Stimulated activated naive CD8-positive, alpha-beta T cell treated with anti-CD3 and anti-CD28 coated beads, Interleukin-15, Interleukin-2, amounts not matched to agents 100 U/mL and 50 U/mL, for 24 hours (primary cell): ENCODE measurements at places on chromosomes 7 and 10.

DNA sequence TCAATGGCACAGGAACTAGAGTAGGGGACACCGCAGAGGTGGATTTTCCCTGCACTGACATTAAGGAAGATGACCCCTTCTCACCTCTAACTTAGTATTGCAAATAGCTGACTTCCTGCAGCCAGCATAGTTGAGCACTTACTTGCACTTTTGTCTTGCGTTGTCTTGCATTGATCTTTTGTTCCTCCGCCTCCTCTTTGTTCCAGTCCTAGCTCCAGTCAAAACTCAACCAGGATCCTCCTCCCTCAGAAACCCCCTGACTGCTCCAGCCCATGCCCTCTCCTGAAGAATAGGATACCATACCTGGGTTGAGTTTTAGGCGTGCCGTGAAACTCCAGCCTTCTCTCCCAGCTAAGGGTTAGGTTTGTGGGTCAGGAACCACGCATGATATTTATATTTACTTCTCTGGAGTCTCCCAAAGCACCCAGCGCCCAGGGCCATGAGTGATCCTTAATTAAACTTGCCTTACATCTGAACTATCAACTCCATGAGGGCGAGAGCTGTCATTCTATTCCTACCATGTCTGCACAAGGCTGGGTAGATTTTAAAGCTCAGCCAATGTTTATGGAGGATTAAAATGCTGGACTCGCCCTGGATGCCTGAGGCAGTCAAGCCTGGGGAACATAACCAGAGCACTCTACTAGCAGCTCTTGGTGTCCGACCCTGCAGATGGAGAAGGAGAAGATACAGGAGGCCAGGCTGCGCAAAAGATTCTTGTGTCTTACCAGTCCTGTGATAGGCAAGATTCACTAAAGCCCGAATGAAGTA lies 14.1 kb downstream of the ZNF467 start:
- DNase-seq = no peak

DNA sequence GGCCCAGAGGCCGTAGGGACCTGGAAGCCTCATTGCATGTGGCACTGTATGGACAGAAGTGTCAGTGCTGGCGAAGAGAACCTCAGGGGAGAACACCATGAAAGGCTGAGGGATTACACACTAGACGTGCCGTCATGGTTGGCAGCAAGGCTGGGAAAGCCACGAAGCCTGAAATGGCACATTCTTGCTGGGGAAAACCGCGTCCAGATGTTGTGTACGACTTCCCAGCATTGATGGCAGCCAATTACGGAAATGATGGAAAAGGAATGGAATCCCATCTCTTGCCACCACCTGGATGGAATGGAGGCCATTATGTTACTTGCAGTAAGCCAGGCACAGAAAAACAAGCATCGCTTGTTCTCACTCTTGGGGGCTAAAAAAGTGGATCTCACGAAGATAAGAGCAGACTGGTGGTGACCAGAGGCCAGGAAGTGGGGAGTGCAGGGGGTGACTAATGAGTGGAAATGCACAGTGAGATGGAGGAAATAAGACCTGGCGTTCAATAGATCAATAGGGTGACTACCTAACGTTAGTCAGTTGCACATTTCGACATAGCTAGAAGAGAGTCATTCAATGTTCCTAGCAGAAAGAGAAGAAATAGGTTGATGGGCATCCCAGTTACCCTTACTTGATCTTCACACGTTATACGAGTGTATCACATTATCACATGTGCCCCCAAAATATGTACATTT lies 14.6 kb upstream of the PWWP2B start:
- DNase-seq = no peak

GRCh38 chr10:133315847-133316246 lies 7.1 kb downstream of the ZNF511 start:
- no peak for DNase-seq

GRCh38 chr10:98380493-98381339 lies 34.3 kb downstream of the PYROXD2 start:
- DNase-seq = no peak

GRCh38 chr10:28503114-28503513 lies 29.8 kb upstream of the WAC start:
- no peak for DNase-seq

GRCh38 chr7:123716877-123717276 lies 31.9 kb downstream of the WASL start:
- DNase-seq = no peak

DNA sequence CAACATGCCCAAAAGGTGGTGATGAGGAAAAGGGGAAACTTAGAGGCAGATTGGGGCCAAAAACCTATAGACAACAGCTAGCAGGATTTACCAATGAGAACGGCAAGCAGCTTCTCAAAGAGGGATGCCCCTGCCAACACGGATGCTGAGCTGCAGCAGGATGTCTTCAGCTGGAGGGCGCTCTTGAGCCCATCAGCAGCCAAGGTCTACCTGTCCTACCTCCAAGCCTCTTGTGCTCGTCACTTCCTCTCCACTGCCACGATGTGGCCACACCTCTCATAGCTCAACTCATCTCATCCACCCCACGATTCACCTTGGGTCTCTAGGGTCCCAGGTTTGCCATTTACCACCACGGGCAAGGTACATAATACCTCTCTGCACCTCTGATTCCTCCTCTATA lies 36.5 kb downstream of the DLG5 start:
- no peak for DNase-seq

GRCh38 chr7:43112941-43113621 lies 634 bp downstream of the HECW1 start:
- DNase-seq = peak; percentile 9

- DNase-seq = peak; percentile 72
Observed at GRCh38 chr10:6173203-6173602, 29.5 kb upstream of the PFKFB3 start.

GRCh38 chr10:65395631-65396030 lies 1530.2 kb upstream of the LRRTM3 start:
- DNase-seq = no peak

GRCh38 chr7:24284699-24285506 lies 913 bp downstream of the NPY start:
- peak; percentile 10 for DNase-seq

DNA sequence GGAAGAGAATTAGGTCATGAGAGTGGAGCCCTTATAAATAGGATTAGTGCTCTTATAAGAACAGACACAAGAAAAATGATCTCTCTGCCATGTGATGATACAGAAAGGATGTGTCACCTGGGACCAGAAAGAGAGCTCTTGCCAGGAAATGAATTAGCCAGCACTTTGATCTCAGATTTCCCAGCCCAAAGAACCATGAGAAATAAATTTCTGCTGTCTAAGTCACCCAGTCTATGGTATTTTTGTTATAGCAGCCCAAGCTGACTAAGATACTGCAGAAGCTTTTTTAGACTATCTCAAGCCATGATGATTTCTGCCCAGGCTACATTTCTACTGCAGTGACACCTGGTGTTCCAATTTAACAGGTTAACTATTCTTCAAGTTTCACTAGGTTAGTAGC lies 84.8 kb downstream of the RSU1 start:
- no peak for DNase-seq
